Tibial nerve (tissue), 4 donors: ENCODE measurements at places on chromosomes 2 and 18. TPM values are rescaled to one million over a fixed set of nuclear protein-coding genes. Genes with fewer than 3 reads are reported as not detected.

The CXCR2 gene
- total RNA-seq, result not detected

The CAPN14 gene
- total RNA-seq, result not detected

GRCh38 chr2:55875434-55876135, 48.0 kb downstream of the EFEMP1 start:
- no peak for DNase-seq

DNA sequence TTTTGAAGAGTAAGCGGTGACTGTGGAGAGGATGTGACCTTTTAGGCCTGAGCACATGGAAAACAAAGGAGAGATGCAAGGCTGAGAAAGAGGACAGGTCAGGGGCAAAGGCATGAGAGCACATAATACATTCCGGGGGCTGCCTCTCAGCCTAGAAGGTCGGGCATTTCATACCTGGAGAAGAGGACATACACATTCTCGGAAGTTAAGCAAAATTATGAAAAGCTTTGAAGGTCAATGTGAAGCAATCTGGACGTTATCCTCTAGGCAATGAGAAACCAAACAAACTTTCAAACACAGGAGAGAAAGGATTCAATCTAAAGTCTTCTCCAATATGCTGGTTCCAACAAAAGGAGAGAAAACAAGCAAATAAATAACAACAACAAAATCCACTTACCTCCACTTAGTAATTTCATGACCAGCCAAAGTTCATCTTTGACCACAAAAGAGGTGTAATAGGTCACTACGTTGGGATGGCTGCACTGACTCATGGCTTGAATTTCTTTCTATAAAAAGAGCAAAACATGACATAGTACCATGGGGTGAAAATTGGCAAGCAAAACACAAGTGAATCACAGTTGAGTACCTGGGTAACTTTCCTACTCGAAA, 80.4 kb downstream of the STK39 start:
- DNase-seq, result no peak

- no peak for DNase-seq
Observed at GRCh38 chr2:216057688-216058193, 23.9 kb downstream of the PECR start.

GRCh38 chr2:106126705-106127281, 67.3 kb downstream of the UXS1 start:
- no peak for DNase-seq
